ENCODE measurements at places on chromosomes 11 and 22.

DNA sequence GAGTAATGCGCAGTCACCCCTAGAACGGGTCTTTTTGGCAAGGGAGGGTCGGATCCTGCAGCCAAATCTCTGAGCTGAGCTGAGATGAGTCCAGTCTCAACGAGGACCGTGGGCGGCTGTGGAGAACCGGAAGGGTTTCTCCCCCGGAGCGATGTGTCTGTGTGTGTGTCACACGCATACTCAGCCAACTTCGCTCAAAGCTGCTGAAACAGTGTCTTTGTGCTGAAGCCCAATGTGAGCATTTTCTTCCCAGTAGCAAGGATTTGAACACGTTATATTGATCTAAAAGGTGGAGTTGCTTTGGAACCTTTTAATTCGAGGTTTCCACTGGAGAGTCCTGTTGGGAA lies 1.4 kb upstream of the CELSR1 start:
- no peak for ATAC-seq

GRCh38 chr11:70335511-70335910 lies 62.8 kb upstream of the CTTN start:
- no peak for ATAC-seq

DNA sequence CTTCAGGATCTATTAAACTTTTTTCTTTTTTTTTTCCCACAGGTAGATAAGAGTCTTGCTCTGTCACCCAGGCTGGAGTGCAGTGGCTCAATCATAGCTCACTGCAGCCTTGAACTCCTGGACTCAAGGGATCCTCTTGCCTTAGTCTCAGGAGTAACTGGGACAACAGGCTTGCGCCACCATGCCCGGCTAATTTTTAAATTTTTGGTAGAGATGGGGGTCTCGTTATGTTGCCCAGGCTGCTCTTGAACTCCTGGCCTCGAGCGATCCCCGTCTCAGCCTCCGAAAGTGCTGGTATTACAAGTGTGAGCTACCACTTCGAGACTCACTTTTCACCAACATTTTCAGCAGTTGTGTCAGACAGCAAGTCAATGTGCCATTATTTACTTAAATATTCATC lies 962 bp downstream of the SIRT3 start:
- ATAC-seq, result no peak

- no peak for ATAC-seq
Observed at GRCh38 chr22:40908895-40909294, 42.3 kb upstream of the RBX1 start.

DNA sequence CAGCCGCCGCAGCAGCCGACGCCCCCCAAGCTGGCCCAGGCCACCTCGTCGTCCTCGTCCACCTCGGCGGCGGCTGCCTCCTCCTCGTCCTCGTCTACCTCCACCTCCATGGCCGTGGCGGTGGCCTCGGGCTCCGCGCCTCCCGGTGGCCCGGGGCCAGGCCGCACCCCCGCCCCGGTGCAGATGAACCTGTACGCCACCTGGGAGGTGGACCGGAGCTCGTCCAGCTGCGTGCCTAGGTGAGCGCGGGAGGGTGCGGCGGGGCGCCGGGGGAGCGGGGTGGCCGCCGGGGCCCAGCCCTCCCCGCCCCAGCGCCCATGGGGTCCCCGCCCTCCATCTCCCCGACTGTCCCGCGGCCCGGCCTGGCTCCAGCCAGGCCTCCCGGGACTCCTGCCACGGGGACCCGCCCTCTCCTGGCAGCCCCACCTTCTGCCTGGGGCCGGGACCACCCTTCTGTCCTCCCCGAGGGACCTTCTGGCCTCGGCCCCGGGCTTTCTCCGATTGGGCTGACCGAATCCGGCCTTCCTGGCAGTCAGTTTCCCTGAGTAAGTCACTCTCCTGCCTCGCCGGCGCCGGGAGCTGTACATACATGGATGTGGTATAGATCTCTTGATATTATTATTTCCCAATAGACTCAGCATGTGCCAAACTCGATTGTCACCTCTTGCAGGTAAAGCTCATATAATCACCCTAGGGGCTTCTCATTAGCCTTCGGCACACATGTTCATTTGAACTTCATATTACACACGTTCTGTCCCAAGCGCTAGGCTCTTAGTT lies 720 bp downstream of the PACS1 start:
- ATAC-seq, result peak; percentile 46

All from stimulated activated memory B cell treated with anti-CD40 and anti-IgM and Interleukin-4, amounts not matched to agents 10 μg/mL and 1 μg/mL and 100 μg/mL, for 72 hours (primary cell).